ENCODE measurements at places on chromosomes 7 and 10.
A peak's percentile ranks its signal among the peaks of the same experiment; 100 is the strongest.

- DNase-seq: no peak
Measured at GRCh38 chr10:93216341-93216985, 142.8 kb downstream of the CYP26A1 start.

DNA sequence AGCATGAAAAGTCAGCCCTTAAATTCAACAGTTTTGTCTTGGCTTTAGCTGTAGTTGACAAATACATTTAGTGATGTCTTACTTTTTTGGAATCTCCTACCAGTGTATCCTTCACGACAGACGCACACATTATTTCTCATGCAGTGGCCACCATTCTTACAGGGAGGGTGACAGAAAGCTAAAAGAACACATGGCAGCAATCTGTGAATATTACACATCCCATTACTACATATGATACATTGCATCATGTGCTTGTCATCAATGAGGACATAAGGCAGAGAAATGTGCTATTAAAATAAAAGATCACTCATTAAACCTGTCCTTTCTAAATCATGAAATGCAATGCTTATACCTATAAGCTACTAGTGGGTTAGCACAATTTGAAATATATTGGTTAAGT, 66.6 kb downstream of the VWDE start:
- DNase-seq: no peak

DNA sequence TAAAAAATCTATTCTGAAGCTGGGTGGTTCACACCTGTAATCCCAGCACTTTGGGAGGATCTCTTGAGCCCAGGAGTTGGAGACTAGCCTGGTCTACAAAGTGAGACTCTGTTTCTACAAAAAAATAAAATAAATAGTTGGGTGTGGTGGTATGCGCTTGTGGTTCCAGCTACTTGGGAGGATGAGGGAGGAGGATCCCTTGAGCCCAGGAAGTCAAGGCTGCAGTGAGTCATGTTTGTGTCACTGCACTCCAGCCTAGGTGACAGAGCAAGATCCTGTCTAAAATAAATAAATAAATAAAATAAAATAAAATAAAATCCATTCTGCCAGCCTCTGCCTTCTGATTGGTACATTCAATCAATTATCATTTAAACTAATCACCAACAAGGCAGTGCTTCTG, 17.5 kb downstream of the ZNF33A start:
- DNase-seq: no peak

GRCh38 chr7:6254866-6255265, 17.6 kb downstream of the CYTH3 start:
- no peak for DNase-seq

DNA sequence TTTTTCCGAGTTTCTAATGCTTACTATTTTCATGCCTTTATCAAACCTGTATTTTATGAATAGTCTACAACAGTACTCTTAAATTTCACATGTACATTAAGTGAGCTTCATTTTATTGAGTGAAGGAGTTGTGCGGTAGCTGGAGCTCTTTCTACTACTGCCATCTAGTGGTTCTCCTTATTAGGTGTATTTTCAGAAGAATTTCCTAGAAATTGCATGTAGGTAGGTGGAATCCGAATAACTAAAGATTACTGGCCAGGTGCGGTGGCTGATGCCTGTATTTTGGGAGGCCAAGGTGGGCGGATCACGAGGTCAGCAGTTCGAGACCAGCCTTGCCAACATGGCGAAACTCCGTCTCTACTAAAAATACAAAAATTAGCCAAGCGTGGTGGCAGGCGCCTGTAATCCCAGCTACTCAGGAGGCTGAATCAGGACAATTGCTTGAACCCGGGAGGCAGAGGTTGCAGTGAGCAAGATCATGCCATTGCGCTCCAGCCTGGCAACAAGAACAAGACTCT, 38.3 kb downstream of the LRRC72 start:
- peak; percentile 16 for DNase-seq

DNA sequence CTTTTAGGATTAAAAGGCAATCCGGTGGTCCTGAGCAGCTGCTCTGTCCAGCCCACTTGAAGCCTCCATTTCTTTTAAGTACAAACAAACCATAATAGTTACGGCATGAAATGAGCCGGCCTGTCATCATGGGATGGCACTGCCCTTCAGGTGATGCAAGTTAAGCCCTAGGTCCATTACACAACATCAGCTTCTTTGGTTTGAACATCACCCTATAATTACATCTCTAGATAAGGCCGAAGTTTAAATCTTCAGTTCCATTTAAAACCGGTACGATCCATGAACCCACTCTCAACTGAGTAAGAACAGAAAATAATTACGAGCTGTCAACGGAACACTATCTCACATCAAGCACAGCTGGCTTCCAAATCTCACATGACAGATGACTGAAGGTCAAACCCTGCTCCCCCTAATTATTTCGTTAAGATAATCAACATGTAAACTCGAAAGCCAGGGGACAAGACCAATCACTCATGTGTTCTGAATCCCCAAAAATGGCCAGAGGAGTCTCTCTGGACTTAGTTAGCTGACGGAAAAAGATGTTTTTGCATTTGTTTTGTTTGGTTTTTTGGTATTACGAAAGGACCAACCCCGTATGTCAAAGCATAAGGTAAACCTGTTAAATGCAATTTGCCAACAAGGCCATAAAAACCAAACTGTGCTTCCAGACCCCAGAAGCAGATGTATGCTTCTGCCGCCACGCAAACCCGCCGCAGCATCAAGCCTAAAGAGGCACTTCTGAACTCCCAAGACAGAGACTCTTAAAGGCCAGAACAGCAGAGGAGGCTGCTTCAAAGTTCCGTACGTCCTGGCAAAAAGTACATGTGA, 10.8 kb downstream of the GNA12 start:
- DNase-seq: no peak

DNA sequence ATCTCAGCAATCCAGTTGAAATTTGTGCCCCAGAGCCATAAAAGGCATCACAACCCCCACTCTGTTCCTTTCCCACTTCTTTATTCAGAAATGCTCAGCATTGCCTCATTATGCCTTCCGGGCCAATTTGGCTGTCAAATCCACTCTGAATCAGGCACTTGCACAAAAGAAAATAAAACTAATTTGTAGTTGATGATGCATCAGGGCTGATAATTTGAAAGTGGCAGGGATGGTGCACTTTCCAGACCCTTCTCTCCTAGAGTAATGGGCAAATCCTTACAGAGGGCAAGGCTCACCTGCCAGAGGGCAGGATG, 147.9 kb upstream of the PDE1C start:
- DNase-seq: no peak

Data from CD4-positive, alpha-beta T cell treated with Interleukin-6 at 100 ng/mL for 8 hours (primary cell).